ENCODE measurements at places on chromosomes 11 and 22.

- H3K27me3 ChIP-seq: no peaks in the 10 kb centered on the region
- H3K4me3 ChIP-seq: no peak overlapping the region
- DNase-seq: no peak
- no peak overlapping the region for H3K27ac ChIP-seq
- H3K36me3 ChIP-seq: no peaks in the 10 kb centered on the region
- no peaks in the 10 kb centered on the region for H3K4me1 ChIP-seq
These were observed 31.4 kb upstream of the TH start for GRCh38 chr11:2202900-2203439.

DNA sequence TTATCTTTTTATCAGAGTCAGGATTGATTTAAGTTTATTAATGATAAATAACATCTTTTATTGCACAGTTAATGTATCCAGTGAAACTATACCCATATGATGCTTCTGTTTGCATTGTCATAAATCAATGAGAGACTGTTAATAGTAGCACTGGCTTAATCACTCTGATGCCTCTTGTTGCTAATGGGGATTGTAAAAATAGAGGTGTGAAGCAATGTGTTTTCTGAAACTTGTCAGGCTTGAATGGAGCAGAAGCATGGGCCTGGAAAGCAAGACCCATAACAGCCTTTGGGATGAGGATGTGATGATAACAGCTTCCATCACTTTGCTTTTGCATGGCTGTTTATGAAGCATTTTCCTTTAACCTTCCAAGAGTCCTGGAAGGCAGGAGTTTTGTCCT lies 319.7 kb downstream of the DDX10 start:
- no peaks in the 10 kb centered on the region for H3K27me3 ChIP-seq
- no peaks in the 10 kb centered on the region for H3K36me3 ChIP-seq
- H3K4me3 ChIP-seq: no peak overlapping the region
- DNase-seq: no peak
- H3K4me1 ChIP-seq: 0 out of 2 replicates have a peak, but pooled peaks cover 2% of the 10 kb centered on the region

DNA sequence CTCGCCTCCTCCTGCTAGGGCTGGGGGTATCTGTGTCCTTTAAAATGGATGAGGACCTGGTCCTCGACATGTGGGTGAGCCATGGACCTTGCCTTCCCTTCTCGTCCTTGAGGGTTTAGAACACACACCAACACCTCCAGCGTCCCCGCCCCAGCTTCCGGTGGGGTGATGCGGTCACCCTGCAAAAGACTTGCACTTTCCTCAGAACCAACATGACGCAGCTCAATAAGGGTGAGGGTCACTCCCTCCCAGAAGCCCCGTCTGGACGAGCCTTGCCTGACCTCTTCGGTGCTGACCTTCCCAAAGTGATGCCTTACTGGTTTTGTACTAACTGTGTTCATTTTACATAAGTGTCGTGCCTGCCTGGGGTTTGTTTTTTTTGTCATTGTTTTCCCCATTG lies 41.0 kb downstream of the DBX1 start:
- H3K36me3 ChIP-seq: peaks cover 6% of the 10 kb centered on the region
- no peaks in the 10 kb centered on the region for H3K27me3 ChIP-seq
- no peak for DNase-seq
- H3K4me1 ChIP-seq: no peaks in the 10 kb centered on the region
- H3K4me3 ChIP-seq: no peak overlapping the region
- H3K27ac ChIP-seq: no peak overlapping the region

GRCh38 chr11:33290319-33290718 lies 33.1 kb downstream of the HIPK3 start:
- H3K4me1 ChIP-seq: no peaks in the 10 kb centered on the region
- H3K27me3 ChIP-seq: no peaks in the 10 kb centered on the region
- peaks cover 9% of the 10 kb centered on the region for H3K36me3 ChIP-seq

GRCh38 chr11:43492701-43493100 lies 134.0 kb downstream of the TTC17 start:
- no peak for DNase-seq
- H3K27ac ChIP-seq: no peak overlapping the region
- H3K27me3 ChIP-seq: no peaks in the 10 kb centered on the region
- H3K4me3 ChIP-seq: no peak overlapping the region
- no peaks in the 10 kb centered on the region for H3K4me1 ChIP-seq

DNA sequence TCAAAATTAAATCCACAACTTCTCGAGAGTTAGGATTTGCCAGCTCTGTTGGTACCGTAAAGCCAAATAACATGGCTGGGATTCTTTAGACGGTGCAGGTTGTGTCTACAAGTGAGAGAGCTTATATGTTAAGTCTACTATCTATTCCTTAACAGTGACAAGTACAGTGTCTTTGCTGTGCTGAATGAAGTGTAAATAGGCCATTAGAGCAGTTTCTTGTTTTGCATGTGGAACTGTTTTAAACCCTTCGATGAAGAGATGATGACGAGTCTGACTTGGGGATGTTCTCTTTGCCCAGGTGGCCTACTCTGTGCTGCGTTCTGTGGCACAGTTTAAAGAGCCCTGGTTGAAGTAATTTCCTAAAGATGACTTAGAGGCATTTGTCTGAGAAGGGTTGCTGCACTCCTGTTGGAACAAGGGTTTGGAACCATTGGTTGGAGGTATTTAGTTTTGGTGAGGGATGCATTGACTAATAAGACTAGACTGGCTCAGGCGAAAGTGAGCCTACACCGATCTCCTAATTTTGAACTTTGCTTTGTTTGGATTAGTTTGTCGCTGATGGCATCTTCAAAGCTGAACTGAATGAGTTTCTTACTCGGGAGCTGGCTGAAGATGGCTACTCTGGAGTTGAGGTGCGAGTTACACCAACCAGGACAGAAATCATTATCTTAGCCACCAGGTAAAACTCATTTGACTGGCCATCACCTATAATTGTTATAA lies 988 bp downstream of the RPS3 start:
- H3K36me3 ChIP-seq: peaks cover 49% of the 10 kb centered on the region
- peaks cover 9% of the 10 kb centered on the region for H3K4me1 ChIP-seq
- H3K27ac ChIP-seq: peak overlapping the region; percentile 97
- no peak for DNase-seq
- no peaks in the 10 kb centered on the region for H3K27me3 ChIP-seq
- peak overlapping the region; percentile 100 for H3K4me3 ChIP-seq

DNA sequence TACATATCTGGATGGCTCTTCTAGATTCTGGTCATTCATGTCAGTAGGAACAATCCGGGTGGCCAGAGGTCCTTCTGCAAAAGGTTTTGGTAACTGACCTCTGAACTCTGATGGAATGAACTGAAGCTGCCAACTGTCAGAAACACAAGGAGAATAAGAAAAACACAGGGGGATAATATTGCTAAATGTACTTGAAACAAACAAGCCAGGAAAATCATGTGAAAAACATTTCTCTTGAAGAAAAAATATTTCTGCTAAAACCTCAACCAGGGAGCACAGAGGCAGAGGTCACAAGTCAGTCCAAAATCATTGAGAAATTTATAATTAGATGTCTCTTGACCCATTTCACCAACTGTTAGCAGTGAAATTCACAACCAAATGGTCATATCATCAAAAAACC lies 35.2 kb downstream of the ALG9 start:
- H3K36me3 ChIP-seq: no peaks in the 10 kb centered on the region

DNA sequence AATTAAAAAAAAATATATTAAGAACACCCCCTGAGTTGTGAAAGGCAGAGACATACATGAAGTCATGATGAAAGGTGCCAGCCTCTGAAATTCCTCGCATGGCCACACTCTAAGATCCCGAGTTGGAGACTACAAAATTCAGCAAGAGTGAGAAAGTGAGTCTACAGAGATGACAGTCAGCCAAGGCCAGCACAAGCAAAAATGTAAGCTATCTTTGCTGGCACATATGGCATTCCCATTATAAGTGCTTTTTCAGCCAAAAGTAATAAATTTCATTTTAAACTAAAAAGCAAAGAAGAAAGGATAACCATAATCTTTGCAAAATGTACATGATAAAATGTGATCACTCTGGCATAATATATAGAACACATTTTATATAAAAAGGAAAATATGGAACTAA lies 40.6 kb downstream of the FANCF start:
- no peak for DNase-seq
- no peak overlapping the region for H3K27ac ChIP-seq
- H3K27me3 ChIP-seq: no peaks in the 10 kb centered on the region
- H3K4me3 ChIP-seq: no peak overlapping the region

- H3K27me3 ChIP-seq: no peaks in the 10 kb centered on the region
- no peaks in the 10 kb centered on the region for H3K4me1 ChIP-seq
- no peak overlapping the region for H3K4me3 ChIP-seq
- DNase-seq: no peak
- no peaks in the 10 kb centered on the region for H3K36me3 ChIP-seq
These were observed 73.8 kb upstream of the CRTAM start for GRCh38 chr11:122764371-122765090.

DNA sequence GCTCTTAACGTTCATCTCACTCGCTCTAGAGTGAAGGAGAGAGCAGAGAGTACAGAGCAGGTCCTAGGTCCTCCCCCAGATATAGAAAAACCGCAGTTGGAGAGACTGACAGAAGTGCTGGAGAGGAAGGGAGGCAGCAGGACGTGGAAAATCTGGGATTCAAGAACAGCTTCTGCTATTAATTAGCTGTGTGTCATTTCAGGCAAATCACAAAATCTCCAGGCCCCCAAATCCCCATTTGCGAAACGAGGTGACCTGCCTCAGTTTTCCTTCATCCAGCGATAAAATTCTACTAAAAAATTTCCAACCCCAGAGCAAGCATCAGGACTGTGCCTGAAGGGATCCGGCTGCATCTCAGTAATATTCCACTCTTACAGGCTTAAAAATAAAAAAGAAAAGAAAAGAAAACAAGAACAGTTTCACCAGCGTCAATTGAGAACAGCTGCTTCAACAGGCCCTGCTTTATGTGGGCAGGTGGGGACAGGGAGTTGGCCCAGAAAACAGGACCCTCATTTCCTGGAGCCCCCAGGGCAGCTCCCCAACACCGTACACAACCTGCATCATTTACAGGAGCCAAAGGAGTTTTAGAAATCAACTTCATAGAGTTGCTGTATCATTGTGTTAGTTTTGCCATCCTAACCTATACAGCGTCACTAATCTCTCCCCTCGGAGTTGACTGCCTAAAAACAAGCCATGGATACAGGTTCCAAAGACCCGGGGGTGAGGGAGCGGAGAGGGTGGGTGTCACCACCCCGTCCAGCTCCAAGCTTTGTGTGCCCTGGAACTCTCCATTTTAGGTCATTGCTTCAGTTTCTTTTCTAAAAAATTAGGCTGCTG lies 2.3 kb upstream of the MALAT1 start:
- peaks cover 4% of the 10 kb centered on the region for H3K36me3 ChIP-seq
- H3K4me1 ChIP-seq: peaks cover 14% of the 10 kb centered on the region
- H3K27ac ChIP-seq: peak overlapping the region; percentile 27
- no peak for DNase-seq

GRCh38 chr22:36730176-36730858 lies 26.8 kb upstream of the CACNG2 start:
- no peaks in the 10 kb centered on the region for H3K4me1 ChIP-seq
- no peak overlapping the region for H3K4me3 ChIP-seq
- H3K27me3 ChIP-seq: no peaks in the 10 kb centered on the region
- DNase-seq: no peak
- no peaks in the 10 kb centered on the region for H3K36me3 ChIP-seq

GRCh38 chr11:74754507-74755252 lies 6.0 kb downstream of the RNF169 start:
- peaks cover 3% of the 10 kb centered on the region for H3K4me1 ChIP-seq
- H3K36me3 ChIP-seq: no peaks in the 10 kb centered on the region
- DNase-seq: no peak
- H3K27ac ChIP-seq: no peak overlapping the region

- DNase-seq: no peak
- H3K4me3 ChIP-seq: no peak overlapping the region
- no peaks in the 10 kb centered on the region for H3K36me3 ChIP-seq
- no peaks in the 10 kb centered on the region for H3K4me1 ChIP-seq
- 0 out of 2 replicates have a peak, but pooled peaks cover 4% of the 10 kb centered on the region for H3K27me3 ChIP-seq
These were observed 799.6 kb downstream of the BRD1 start for GRCh38 chr22:49028111-49028510.

DNA sequence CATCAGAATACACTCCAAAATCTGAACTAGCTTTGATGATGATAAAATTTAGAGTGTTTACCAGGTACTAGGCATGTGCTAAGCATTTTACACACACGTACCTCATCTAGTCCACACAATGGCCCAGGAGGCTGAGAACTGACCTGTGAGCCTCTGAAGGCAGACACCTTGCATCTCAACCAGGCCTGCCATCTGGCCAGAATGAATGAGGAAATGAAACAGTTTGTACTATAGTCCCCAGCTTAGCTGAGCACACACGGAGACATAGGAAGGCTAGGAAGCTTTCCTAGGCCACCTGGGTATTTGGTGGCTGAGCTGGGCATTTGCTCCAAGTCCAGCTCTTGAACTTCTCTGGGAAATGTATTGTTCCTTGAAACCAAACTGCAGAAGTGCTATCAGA lies 6.9 kb upstream of the SHANK3 start:
- peaks cover 2% of the 10 kb centered on the region for H3K27me3 ChIP-seq
- no peak for DNase-seq
- no peak overlapping the region for H3K27ac ChIP-seq
- no peaks in the 10 kb centered on the region for H3K4me1 ChIP-seq
- no peaks in the 10 kb centered on the region for H3K36me3 ChIP-seq
- no peak overlapping the region for H3K4me3 ChIP-seq

DNA sequence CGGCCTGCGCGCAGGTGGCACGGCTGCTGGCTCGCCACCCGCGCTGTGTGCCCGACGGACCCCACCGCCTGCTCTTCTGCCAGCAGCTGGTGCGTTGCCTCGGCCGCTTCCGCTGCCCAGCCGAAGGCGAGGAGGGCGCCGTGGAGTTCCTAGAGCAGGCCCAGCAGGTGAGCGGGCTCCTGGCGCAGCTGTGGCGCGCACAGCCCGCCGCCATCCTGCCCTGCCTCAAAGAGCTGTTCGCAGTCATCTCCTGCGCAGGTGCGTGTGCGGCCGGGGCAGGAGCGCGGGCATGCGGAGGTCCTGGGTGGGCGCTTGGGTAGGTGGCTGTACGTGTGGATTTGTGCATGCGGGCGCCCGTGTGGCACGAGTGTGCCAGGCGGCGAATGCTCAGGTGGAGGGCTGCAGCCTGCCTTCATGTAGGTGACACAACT lies 8.0 kb downstream of the USP35 start:
- no peaks in the 10 kb centered on the region for H3K4me1 ChIP-seq
- H3K4me3 ChIP-seq: no peak overlapping the region
- no peaks in the 10 kb centered on the region for H3K36me3 ChIP-seq
- DNase-seq: no peak
- H3K27ac ChIP-seq: no peak overlapping the region
